Keratinocyte (primary cell): ENCODE measurements at places on chromosomes 16 and 17.

- no peak for DNase-seq
These were observed 12.2 kb upstream of the CES3 start for GRCh38 chr16:66948837-66949225.

DNA sequence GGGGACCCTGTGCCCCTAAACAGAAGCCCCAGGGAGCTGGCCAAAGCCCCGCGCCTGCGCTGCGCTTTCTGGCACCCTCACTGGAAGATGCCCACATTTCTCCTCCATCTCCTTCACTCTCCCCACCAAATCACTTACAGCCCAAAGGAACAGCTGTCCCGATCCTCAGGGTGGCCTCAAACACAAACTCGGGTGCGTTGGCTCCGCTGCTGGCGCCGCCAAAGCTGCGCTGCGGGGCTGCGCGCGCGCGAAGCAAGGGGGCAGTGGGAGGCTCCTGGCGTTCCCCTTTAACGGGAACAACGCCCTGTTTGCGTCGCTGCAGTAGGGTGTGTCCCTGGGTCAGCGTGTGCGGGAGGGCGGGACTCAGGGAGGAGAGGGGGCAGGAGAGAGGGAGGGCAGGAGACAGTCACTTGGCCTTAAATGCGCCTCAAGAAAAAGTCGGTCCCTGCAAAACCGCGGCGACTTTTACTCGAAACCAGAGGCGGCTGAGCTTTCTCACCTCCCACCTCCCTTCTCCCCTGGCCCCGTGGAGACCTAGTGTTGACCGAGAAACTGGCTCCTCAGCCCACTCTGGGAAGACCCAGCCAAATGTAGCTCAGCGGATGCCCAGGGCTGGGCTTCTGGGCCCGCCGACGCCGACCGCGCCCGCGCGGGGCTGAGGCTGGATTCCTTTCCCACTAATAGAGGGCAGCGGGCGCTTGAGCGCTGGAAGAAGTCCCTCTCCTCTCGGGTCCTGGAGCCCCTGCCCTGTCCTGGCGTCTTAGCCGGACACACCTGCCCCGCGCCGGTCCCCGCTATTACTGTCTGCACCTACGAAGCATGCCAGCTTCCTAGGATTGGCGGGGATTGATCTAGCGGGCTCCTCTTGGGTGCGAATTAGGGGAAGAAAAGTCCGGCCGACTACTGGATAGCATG lies 2.6 kb downstream of the PMP22 start:
- DNase-seq = no peak

DNA sequence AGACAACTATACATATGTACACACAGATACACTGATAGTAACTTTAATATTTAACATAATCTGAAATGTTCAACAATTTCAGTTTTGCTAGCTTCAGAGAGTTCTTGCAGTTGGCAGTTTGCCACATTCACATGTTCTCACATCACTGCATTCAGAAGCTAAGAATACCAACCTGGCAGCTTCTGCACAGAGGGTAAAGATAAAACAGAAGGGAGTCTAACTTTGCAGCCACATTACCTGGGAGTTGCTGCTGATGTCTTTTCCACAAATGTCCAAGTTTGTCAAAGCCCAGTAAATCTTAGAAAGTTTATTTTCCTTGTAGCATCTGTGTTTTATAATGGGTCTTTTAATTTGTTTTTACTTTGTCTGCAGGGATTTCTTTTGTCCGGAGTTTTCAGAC lies 332.0 kb downstream of the BCAS3 start:
- DNase-seq = no peak

- DNase-seq = no peak
These were observed 111.3 kb downstream of the AATF start for GRCh38 chr17:37060094-37060493.
